ENCODE measurements at places on chromosomes 2 and 18. TPM values are rescaled to one million over a fixed set of nuclear protein-coding genes. Genes with fewer than 3 reads are reported as not detected.
A peak's percentile ranks its signal among the peaks of the same experiment; 100 is the strongest.

- no peak for DNase-seq
These were observed 304.3 kb upstream of the CNTNAP5 start for GRCh38 chr2:123720760-123721159.

Gene CYS1
- total RNA-seq, result 0.13 TPM

GRCh38 chr2:6506859-6507258, 358.8 kb downstream of the CMPK2 start:
- peak; percentile 1 for DNase-seq

GRCh38 chr18:26621161-26622026, 73.0 kb upstream of the KCTD1 start:
- peak; percentile 14 for DNase-seq

Gene CCDC74B
- 24.8 TPM for total RNA-seq

Gene POTEJ
- total RNA-seq, result not detected

DNA sequence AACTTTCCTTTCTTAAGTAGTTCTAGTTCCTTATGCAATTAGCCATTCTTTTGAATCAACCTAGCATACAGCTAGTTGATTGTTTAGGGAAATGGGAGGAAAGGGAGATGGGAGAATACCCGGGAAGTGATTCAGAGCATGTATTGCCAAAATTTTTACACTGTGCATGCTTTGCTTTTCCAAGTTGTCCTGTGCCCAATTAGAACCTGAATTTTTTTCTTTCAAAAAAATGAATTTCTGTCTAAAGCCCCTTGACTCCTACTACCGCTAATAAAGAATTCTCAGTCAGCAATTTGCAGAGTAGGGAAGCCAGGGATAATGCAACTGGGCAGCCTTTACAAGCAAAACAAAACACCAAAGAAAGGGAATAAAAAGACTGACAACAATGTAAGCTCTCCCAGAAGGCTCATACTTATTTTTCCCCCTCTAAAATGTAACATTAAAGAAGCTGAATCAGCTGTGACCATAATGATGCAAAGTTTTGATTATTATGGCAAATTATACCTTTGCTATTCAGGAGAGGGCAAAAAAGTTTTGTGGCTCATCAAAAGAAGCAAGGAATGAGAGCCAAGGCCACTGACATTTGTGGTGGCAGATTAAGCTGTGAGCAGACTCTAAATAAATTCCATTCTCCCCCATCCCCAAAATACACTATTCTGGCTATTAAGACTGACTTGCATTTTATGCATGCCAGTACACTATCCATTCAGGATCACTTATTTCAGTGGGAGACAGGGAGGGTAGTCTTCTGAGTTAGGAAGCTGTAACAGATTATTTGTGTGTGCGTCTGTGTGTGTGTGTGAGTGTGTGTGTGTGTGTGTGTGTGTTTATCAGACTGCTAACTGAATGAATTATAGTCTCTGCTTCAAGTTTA, 174.3 kb downstream of the ERBB4 start:
- no peak for DNase-seq

DNA sequence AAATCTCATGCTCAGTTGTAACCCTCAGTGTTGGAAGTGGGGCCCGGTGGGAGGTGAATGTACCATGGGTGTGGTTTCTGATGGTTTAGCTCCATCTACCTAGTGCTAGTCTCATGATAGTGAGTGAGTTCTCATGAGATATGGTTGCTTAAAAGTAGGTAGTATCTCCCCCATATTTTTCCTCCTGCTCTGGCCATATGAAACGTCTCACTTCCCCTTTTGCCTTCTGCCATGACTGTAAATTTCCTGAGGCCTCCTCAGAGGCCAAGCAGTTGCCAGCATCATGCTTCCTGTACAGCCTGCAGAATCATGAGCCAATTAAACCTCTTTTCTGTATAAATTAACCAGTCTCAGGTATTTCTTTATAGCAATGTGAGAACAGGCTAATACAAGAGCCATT, 62.8 kb upstream of the RNF152 start:
- DNase-seq, result no peak

Gene IMP4
- 114 TPM for total RNA-seq

DNA sequence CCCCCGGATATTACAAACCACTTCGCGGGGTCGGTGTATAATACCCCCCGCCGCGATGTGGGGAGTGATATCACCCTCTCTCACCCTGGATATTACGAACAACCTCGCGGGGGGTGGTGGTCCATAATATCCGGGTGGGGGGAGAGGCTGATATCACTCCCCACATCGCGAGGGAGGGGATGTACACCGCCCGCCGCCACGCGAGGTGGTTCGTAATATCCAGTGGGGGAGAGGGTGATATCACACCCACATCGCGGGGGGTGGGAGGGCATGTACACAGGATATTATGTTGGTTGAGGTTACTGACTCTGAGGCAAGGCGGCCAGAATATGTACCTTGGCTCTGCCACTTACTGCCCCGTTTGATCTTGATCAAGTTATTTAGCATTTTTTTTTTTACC, 14.8 kb upstream of the CWC22 start:
- DNase-seq, result no peak

DNA sequence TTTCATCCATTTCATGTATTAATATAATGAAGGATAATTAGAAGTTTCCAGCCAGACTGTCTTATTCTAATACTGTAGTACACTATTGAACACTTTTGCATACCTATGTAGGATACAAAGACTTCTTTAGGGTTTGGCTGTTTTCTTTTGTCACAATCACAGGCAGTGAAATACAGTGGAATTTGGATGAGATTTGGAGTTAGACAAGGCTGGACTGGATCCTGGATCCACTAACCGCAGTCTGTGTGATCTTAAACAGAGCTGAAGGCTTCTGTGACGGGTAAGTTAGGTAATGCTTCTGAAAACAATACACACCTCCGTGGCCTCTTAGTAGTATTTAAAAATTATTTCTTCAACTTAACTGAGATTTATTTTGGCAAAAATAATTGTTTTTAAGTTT, 1128.6 kb upstream of the CDH2 start:
- DNase-seq, result no peak

Gene PAX3
- 1.6 TPM for total RNA-seq

DNA sequence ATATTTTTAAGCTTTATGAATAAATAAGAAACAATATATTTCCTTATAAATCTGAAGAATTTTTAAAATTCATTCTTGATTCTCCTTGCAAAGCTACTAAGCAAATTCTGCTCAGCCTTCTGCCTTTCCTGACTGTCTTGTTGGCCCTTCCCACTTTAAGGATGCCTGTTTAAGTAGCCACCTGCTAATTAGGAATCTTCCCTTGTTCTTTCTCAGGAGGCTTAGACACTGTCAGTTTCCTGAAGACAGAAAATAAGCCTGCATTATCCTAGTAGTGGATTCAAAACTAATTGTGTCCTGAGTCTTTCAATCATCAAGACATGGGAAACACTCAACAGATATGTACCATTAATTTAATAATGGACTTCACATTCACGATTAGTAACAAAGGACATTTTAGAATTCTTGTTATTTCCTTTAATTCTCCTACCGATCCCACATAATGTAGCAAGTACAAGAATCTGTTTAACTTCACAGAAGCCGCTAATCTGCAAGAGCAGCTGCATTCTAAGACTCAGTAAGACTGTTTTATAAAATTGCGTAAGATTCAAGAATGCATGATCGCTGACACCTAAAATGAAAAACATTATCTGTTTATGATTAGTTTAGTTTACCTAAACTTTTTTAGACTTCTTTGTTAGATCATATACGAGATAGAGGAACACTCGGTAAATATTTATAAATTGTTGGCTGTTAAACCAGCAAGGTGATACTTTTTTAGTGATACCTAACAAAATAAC, 445.4 kb upstream of the DSEL start:
- DNase-seq, result no peak

GRCh38 chr2:163716101-163716500, 19.7 kb downstream of the FIGN start:
- no peak for DNase-seq

- no peak for DNase-seq
These were observed 27.6 kb upstream of the SLC40A1 start for GRCh38 chr2:189608170-189608569.

Gene CYP27A1
- 6.1 TPM for total RNA-seq

- peak; percentile 8 for DNase-seq
These were observed 327.6 kb downstream of the NCKAP5 start for GRCh38 chr2:133240491-133241223.

DNA sequence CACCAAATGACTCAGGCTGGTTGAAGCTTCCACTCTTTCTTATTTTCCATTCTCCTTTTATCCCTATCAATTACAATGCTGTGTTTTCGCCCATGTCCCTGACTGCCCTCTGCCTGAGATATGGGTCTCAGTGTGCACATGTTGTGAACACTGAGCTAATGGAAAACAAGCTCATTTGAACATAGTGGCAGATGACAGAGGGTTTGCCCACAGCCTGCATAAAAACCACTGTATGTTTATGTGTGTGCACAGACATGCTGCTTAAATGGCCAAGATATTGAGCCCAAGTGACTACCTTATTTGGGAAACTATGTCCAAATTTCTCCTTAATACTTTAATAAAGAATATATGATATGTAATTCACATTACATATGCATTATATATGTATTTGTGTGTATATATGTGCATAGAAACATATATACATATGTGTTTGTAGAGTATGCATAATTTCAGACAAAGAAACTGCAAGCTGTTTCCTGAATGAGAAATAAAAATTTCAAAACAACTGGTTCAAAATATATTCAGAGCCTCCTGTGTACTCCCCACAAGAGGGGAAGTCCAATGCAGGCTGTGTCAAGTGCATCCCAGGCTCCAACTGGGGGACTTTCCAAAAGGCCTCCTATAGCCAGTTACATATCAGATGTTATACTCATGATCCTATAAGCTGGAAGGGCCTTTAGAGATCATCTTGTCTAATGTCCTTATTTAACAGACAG, 92.7 kb upstream of the CD302 start:
- peak; percentile 5 for DNase-seq

DNA sequence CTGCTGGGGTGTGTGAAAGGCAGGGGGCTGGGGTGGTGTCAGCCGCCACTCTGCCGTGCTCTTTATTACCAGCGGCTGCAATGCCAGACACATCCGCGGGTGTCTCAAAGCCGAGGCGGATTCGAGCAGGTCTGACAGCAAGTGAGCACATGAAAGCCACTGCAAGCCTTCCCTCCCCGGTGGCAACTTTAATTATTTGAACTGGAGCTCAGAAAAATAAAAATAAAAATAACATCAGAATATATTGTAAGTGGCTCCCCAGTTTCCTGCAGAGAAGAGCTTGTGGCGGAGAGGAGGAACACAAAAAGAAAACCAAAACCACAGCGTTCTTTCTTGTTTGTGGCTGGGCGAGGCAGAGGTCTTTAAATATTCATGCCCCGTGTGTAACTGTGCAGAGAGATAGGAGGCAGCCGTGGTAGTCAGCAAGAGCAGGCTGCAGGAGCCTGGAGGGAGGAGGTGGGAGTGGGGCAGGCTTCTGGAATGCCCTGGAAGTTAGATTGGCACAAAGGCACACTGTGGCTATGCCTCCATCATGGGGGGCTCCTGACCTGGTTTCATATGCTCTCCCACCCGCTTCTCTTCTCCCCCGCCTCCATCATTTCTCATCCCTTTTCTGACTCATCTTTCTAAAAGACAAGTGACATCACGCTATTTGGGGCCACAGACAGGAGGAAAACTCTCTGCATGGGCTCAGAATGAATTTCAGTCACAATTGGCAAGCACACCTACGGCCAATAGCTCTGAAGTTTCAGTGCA, 199.8 kb downstream of the CLIP4 start:
- no peak for DNase-seq

DNA sequence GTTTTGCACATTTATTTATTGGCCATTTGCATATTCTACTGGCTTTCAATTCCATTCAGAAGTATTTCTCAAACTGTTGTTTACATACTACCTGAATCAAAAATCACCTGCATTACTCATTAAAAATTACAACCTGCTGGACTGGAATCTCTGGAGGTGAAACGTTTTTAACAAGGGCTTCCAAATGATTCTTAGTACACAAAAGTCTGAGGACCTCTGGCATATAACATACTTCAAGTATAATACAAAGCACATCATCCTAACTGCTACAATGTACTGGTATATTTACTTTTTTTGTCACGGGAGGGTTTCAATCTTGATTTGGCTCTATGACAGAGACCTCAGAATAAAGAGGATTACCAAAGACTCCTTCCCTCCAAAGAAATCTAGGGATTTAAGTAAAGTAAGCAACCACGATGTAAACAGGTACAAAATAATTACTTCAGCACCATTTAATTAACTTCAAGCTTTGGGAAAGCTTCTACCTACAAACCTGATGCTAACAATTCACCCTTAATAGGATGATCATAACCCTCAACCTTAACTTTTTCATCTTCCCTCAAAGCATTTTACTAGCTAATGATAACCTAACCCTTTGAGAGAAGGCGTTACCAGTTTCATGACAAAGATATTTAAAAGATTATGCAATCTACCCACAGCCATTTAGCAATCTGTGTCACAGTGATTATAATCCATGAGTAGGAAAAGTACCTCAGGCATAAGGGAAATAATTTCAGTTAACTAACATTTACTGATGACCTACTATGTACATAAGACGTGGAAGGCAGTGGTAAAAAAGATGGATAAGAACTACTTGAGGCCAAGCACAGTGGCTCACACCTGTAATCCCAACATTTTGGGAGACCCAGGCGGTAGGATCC, 24.7 kb downstream of the ATAD2B start:
- DNase-seq, result peak; percentile 40

All from LHCN-M2 (cell line).